ENCODE measurements at places on chromosomes 16 and 17. TPM values are rescaled to one million over a fixed set of nuclear protein-coding genes. Genes with fewer than 3 reads are reported as not detected.

Gene KRTAP4-4
- not detected for total RNA-seq

Gene STAC2
- total RNA-seq: not detected

Gene GRB7
- total RNA-seq: 7.1 TPM

Gene KRT25
- not detected for total RNA-seq

Gene ZFP3
- 9.5 TPM for total RNA-seq

Gene CLEC10A
- 2.5 TPM for total RNA-seq

Gene OR3A3
- total RNA-seq: not detected

Gene DNAI2
- not detected for total RNA-seq

DNA sequence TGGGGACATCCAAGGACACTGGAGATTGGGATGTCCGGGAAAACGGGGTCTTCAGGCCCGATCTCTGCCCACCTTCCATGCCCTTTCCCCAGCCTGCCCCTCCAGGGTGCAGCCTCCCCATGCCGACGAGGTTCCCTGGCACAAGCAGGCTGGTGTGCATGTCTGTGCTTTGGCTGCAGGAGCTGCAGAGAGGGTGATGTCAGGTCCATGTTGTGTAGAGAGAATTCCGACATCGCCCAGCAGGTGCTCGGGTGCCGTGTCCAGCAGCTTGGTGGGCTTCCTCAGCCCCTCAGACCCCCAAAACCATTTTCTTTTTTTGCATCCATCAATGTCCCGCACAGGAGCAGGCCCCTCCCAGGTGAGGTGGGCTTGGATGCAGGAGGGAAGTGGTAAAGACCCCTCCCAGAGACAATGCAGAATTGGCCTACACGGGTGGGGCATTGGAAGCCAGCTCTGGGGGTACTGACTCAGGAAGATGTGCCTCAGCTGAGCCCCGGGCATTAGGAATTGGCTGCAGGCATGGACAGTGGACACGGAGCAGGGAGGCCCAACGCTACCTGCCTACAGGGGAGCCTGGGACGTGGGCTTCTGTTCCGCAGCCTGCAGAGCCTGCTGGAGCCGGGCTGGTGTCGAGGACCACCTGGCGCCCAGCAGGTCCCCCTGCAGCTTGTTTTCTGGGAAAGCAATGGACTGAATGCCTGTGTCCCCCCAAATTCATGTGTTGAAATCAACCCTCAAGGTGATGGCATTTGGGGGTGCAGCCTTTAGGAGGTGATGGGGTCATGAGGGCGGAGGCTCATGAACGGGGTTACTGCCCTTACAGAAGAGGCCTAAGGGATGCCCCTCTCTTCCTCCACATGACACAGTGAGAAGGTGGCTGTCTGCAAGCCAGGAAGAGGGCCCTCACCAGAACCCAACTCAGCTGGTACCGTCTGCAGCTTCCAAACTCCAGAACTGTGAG is 97.5 kb downstream of the METRNL start:
- DNase-seq: no peak

DNA sequence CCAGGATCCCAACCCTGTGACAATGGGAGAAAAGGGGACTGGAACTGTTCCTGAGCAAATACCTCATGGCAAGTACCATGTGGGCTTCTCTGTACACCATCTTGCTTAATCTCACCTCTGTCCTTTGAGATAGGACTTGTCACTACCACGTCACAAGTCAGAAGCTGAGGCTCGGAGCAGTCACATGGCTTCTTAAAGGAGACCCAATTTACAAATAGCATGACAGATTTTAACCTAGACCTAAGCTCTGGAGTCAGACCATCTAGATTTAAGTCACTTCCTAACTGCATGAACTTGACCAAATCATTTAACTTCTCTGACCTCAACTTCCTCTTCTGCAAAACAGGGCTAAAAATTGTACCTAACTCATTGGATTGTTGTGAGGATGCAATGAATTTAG is 36.0 kb upstream of the CCL1 start:
- DNase-seq: no peak
